MG63 (cell line): ENCODE measurements at places on chromosomes 13 and 19.

- no peak for DNase-seq
Observed at GRCh38 chr13:76213423-76213904, 577.3 kb downstream of the LMO7 start.

DNA sequence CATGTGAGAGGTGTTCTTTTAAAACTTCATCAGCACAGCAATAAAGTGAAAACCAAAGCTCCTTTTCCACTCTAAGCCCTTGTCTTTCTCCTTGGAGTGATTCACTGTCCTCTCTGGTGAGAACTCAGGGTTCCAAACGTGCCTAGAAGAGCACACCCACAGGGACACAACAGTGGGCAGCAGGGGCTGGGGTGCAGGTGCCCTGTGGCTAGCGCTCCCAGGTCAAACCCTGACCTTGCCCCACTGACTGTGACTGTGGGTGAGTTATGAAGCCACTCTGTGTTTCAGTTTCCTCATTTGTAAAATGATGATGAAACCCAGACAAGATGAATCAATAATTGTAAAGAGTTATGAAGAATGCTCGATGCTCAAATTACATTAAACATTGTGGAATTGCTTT is 37.6 kb upstream of the IGFL1 start:
- no peak for DNase-seq

DNA sequence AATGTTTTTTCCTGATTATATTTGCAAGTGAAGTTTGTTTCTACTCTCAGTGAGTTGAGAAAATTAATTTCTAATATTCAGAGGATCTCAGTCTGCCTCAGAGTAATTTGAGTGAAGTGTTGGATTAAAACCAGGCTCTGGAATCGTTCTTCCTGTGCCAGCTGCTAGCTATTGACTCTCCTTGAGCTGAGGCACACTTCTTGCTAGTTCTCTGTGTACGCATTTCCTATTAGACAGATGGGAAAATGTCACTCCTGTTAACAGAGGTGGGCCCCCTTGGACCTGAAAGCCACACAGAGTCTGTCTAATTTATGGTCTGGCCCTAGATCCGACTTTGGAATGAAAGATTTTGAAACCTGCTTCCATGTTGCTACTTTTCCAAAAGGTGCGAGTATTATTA is 107.6 kb upstream of the RNF113B start:
- no peak for DNase-seq

GRCh38 chr13:30863231-30863630 is 42.8 kb upstream of the MEDAG start:
- DNase-seq: no peak

DNA sequence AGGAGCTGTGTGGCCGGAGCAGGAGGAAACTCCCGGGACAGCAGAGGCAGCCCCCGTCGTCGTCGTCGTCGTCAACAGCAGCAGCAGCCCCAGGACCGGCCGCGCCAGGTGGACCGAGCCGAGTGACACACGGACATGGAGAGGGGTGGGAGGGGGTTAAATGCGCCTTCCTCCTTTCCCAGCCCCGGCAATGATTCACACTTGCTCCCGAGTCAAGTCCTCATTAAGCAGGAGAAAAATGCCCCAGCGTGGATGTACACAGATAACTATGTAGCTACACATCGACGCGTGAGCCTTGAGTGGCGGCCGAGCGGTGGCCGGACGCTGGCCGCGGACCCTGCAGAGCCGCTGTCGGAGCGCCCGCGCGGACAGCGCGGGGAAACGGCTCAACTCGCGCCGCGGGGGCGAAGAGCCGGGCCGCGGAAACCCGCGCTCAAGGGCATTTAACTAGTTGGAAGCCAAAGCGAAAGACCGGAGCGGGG is 645 bp downstream of the UBL3 start:
- DNase-seq: peak; percentile 60

DNA sequence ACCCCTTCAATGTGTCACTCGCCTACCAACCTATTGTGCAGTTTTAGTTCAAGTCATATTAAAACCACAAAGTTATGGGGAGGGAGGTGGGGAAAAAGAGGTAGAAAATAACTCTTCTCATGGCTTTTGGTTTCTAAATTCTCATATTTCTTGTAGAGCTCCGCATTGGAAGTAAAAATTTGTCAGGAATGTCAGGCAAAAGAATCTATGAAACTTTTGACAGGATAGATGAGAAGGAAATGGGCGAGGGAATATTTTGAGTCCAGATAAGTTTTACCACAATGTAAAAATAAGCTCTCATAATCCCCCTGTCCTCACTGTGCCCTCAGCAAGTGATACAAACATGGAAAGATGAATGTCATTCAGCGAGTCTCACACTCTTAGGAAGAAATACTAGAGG is 270.4 kb downstream of the DLEU7 start:
- no peak for DNase-seq

GRCh38 chr13:30142486-30143211 is 164.7 kb downstream of the KATNAL1 start:
- peak; percentile 96 for DNase-seq

DNA sequence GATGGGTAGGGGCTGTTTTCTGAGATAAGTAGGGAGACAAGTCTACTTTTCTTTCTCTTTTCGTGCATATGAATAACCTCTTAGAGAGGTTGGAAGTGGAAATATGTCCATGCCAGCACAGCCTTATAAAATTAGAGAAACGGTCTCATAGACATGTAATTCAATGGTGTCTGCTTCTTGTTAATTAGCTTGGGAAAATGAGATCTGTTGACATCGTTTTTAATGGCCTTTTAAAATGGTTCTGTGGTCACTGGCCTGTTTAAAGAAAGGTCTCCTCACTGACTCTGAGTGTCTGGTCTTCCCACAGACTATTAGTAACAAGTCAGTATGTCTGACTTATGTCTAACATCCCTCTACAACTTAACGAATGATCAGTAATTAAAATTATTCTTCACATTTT is 487.1 kb downstream of the SLITRK6 start:
- no peak for DNase-seq

GRCh38 chr13:43221611-43222010 is 198.2 kb downstream of the DNAJC15 start:
- DNase-seq: no peak

DNA sequence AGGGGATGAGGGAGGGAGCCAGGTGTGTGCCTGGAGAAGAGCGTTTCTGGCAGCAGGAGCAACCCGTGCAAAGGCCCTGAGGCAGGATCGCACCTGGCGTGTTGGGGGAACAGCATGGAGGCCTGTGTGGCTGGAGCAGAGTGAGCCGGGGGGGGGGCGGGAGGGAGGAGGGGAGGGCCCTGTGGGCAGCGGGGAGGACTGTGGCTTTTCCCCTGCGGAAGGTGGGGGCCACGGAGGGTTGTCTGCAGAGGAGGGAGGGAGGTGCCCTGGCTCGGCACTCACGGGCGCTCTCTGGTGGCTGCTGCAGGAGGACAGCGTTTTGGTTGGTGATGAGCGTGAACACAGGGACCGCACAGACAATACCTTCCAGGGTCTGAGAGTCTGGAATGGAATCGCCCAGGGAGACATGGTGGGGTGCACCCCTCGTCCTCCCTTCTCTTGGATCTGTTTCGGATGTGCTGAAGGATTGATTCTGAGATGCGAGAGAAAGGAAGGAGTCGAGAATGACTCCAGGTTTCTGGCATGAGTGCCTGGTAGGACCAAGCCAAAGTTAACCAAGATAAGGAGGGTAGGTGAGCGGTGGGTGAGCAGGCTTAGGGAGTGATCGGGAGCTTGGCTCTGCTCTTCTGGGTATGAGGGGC is 6.5 kb downstream of the RAB11B start:
- DNase-seq: peak; percentile 69

GRCh38 chr13:23731709-23732108 is 157.5 kb downstream of the MIPEP start:
- no peak for DNase-seq
